ENCODE measurements at places on chromosomes 1 and 21.

GRCh38 chr1:33271666-33272505 lies 15.6 kb downstream of the ZNF362 start:
- peaks cover 23% of the 10 kb centered on the region for H3K4me1 ChIP-seq
- H3K27ac ChIP-seq = peak overlapping the region; percentile 36
- no peaks in the 10 kb centered on the region for H3K27me3 ChIP-seq
- DNase-seq = no peak
- no peak overlapping the region for H3K4me3 ChIP-seq

DNA sequence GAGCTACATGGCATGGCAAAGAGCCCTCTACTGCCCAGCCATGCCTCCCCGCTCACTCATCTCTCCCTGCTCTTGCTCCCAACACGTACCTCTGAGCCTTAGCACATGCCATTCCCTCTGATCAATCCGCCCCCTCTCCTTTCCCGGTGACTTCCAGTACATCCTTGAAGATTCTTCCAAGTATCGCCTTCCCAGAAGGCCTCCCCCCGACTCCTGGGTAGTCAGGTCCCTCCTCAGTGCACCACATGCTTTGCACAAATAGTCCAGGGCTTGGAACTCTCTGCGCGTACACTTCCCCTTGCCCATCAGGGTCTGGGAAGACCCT lies 77.0 kb upstream of the IFFO2 start:
- H3K27me3 ChIP-seq = no peaks in the 10 kb centered on the region
- no peaks in the 10 kb centered on the region for H3K4me1 ChIP-seq
- no peak overlapping the region for H3K27ac ChIP-seq
- DNase-seq = no peak
- H3K4me3 ChIP-seq = no peak overlapping the region

DNA sequence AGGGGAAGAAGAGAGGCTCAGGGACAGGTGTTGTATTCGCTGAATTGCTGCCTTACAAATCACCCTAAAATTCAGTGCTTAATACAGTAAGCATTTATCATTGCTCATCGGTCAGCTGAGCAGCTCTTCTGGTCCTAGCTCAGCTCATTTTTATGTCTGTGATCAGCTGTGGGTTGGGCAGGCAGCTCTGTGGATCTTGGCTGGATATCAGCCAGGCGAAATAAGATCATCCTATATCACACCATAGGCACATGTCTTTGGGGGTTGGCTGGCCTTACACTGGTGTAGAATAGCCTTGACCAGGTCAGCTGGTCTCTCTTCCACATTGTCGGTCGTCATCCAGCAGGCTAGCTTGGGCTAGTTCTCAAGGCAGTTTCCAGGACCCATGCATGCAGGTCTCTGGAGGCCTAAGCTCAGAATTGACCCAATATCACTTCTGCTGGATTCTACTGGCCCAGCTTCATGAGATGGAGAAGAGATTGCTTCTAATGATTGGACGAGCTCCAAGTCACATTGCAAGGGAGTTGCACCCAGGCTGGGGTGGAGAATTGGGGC lies 448.6 kb downstream of the KIF26B start:
- no peak overlapping the region for H3K27ac ChIP-seq
- H3K27me3 ChIP-seq = no peaks in the 10 kb centered on the region
- no peak for DNase-seq
- H3K4me1 ChIP-seq = no peaks in the 10 kb centered on the region
- H3K36me3 ChIP-seq = no peaks in the 10 kb centered on the region
- H3K4me3 ChIP-seq = no peak overlapping the region

GRCh38 chr1:14955402-14955801 lies 198.1 kb upstream of the TMEM51 start:
- no peaks in the 10 kb centered on the region for H3K36me3 ChIP-seq
- H3K4me1 ChIP-seq = no peaks in the 10 kb centered on the region
- H3K27me3 ChIP-seq = no peaks in the 10 kb centered on the region
- no peak overlapping the region for H3K4me3 ChIP-seq

DNA sequence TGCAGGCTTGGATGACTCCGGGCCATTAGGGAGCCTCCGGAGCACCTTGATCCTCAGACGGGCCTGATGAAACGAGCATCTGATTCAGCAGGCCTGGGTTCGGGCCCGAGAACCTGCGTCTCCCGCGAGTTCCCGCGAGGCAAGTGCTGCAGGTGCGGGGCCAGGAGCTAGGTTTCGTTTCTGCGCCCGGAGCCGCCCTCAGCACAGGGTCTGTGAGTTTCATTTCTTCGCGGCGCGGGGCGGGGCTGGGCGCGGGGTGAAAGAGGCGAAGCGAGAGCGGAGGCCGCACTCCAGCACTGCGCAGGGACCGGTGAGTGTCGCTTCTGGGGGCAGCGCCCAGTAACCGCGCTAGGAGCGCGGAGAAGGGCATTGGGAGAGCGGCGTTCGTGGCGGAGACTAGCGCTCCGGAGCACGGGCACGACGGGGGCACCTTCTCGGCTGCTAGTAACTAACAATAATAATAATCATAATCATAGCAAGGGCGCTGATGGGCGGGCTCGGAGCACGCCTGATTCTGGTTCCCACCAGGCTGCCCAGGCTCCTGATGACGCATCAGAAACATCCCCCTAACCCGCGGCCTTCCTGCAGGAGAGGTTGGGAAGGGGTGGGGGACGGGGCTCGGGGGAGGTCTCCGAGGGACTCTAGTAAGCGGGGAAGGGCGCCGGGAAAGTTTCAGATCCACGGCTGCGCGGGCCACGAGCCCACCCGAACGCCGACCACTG lies at the start of gene MX1:
TSS of gene MX1 (plus strand) at position 286 of the 722 bp plus-strand sequence. CDS start 5,832 bp downstream, outside the sequence.
- peak within 1 kb of the TSS; percentile 88 for H3K27ac ChIP-seq
- H3K27me3 ChIP-seq = no peaks in the 10 kb centered on the region
- H3K36me3 ChIP-seq = peaks cover 3% of the 10 kb centered on the region
- peak within 1 kb of the TSS; percentile 79 for H3K4me3 ChIP-seq

GRCh38 chr1:208604295-208604694 lies 360.1 kb upstream of the PLXNA2 start:
- H3K27me3 ChIP-seq = no peaks in the 10 kb centered on the region
- no peak overlapping the region for H3K4me3 ChIP-seq
- no peak overlapping the region for H3K27ac ChIP-seq
- H3K4me1 ChIP-seq = no peaks in the 10 kb centered on the region
- H3K36me3 ChIP-seq = no peaks in the 10 kb centered on the region
- DNase-seq = no peak

- DNase-seq = no peak
- no peak overlapping the region for H3K4me3 ChIP-seq
- H3K27ac ChIP-seq = no peak overlapping the region
- no peaks in the 10 kb centered on the region for H3K27me3 ChIP-seq
Observed at GRCh38 chr1:101216623-101217022, 20.2 kb upstream of the S1PR1 start.
